Motor neuron (in vitro differentiated cells): ENCODE measurements at places on chromosomes 2 and 18. TPM values are rescaled to one million over a fixed set of nuclear protein-coding genes. Genes with fewer than 3 reads are reported as not detected.

Gene DCC
- total RNA-seq = 0.05 TPM in 1 of 2 replicates, not detected in the other

Gene RAB17
- total RNA-seq = 0.33 and 0.38 TPM in 2 replicates

Gene DSG1
- total RNA-seq = 0.21 and 0.45 TPM in 2 replicates

Gene CELF4
- 2.2 and 3.0 TPM in 2 replicates for total RNA-seq

Gene UGT1A6
- total RNA-seq = 0.56 TPM in 1 of 2 replicates, not detected in the other

Gene ZSWIM2
- total RNA-seq = 0.58 TPM in 1 of 2 replicates, not detected in the other

Gene NDC80
- total RNA-seq = 17.6 and 20.5 TPM in 2 replicates

Gene NFATC1
- total RNA-seq = 0.32 and 0.38 TPM in 2 replicates

Gene GPR55
- 0.07 and 0.15 TPM in 2 replicates for total RNA-seq

Gene SMYD1
- 4.0 and 5.1 TPM in 2 replicates for total RNA-seq

Gene COL6A3
- 4.1 TPM in 2 replicates for total RNA-seq

Gene TMEM17
- 4.3 and 4.4 TPM in 2 replicates for total RNA-seq

GRCh38 chr18:5066380-5066977 is 130.6 kb downstream of the AKAIN1 start:
- ATAC-seq = no peak

DNA sequence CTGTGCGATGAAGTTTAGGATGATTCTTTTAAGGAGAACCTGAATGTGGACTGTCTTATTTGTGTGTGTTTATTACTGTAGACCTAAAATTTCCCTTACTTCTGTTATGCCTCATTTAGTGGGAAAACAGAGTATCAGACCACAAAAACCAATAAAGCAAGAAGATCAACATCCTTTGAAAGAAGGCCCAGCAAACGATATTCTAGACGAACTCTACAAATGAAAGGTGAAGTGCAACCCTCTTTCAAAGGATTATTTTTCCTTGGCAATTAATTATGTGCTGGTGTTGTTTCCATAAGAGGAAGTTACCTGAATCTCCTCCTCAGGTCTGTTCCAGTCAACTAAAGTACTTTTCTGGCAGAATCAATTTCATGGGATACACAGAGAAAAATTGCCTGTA is 78.6 kb downstream of the EPB41L5 start:
- no peak for ATAC-seq

DNA sequence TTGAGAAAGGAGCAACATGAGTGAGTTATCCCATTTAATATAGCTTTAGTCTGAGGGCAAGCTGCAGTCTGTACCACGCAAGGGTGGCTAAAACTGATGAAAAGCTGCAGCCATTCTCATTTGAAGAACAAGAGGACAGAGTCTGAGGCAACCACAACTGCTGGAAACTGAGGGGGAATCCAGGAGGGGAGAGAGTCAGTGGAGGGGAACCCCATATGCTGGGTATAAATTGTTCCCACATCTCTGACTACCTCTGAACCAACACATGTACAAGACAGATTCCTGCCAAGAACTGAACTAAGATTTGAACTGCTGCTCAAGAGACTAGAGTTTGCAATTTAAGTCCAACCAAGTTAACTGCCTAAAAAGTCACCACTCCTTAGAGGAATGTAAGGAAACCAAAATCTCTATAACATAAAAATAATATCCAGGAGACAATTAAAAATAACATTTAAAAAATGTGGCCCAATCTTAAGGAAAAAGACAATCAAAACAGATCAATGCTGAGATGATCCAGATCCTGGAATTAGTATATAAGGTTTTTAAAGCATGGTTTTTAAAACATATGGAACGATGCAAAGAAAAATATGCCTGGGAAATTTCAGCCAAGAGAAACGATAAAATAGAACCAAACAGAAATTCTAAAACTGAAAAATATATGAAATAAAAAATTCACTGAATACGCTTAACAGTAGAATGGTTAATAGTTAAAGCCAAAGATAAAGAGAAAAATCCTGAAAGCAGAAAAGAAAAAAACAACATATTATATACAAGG is 11.2 kb downstream of the CWC22 start:
- no peak for ATAC-seq

DNA sequence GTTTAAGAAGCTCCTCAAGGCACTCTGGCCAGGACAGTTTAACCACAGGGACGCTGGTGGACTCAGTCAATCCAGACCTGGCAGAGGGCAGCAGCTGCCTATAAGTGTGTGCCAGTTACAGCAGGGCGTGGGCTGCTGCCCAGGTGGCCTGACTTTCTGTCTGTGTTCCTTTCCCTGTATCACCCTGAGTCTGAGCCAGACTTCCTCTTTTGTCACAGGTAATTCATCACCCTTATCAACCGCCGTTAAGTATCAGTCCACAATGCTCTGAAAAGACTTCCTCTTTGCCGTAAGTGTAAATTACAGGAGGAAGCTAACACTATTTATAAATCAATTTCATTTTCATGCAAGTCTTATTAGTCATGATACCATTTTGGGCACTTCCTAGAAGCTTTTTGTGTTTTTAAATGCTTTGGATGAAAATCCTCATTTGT is 7.0 kb downstream of the LPIN1 start:
- ATAC-seq = peak; percentile 41

DNA sequence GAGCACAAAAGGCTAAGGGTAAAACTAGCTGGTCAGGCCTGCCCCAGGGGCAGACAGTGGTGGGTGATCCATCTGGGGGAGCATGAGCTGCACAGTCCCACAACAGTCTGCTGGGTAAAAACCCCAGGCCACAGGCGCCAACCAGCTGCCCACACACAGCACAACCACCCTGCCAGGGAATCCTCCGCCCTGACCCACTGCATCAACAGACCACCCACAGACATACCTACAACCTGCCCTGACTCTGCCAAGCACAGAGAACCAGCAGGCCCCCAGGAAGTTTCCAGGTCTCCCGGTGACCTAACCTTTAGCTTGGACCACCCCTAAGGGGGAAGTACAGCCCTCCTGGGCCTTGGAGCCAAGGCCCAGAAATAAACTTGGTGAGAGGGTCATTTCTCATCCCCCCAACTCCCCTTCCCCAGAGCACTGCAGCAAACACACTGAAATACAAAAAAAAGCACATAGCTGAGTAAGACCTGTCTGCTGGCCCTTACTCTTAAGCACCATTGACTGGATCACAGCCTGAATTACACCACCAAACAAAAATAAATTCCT is 118.3 kb upstream of the CAB39 start:
- no peak for ATAC-seq

- no peak for ATAC-seq
Observed at GRCh38 chr2:225532096-225532495, 132.6 kb downstream of the NYAP2 start.

- no peak for ATAC-seq
Observed at GRCh38 chr2:238155761-238156694, 2.7 kb upstream of the ERFE start.

- no peak for ATAC-seq
Observed at GRCh38 chr2:145184741-145185651, 665.1 kb upstream of the ZEB2 start.

GRCh38 chr18:13449651-13450050 is 231.1 kb downstream of the LDLRAD4 start:
- no peak for ATAC-seq

GRCh38 chr2:207012461-207012860 is 73.1 kb downstream of the CPO start:
- ATAC-seq = peak; percentile 25

GRCh38 chr18:76943542-76944339 is 121.4 kb downstream of the ZNF236 start:
- no peak for ATAC-seq

- ATAC-seq = no peak
Observed at GRCh38 chr2:204183608-204184007, 247.0 kb downstream of the ICOS start.

DNA sequence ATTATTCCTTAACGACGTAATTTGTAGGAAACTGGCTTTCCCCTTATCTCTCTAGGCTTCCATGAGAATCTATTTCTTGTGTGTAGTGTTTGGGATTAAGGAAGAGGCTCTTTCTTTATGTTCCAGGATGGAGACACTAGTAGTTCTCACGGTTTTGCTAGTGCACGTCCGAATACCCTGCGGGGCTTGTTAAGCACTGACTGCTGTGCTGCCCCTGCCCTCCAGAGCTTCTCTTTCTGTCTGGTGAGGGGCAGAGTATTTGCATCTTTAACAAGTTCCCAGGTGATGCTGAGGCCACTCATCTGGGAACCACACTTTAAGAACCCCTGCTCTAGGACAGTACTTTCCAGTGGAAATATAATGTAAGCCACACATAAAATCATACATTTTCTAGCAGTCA is 76.4 kb downstream of the SPATS2L start:
- ATAC-seq = no peak

- ATAC-seq = no peak
Observed at GRCh38 chr2:18741895-18742732, 152.7 kb upstream of the NT5C1B start.

GRCh38 chr2:54677476-54678265 is 45.8 kb upstream of the EML6 start:
- no peak for ATAC-seq

- ATAC-seq = no peak
Observed at GRCh38 chr18:2518473-2518872, 52.8 kb downstream of the METTL4 start.

DNA sequence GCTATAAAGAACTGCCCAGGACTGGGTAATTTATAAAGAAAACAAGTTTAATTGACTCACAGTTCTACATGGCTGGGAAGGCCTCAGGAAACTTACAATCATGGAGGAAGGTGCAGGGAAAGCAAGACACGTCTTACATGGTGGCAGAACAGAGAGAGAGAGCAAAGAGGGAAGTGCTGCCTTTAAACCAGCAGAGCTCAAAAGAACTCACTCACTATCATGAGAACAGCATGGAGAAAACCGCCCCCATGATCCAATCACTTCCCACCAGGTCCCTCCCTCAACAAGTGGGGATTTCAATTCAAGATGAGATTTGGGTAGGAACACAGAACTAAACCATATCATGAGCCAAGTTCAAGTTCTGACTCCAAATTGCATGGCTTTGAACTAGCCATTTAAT is 62.8 kb upstream of the PPP1CB start:
- no peak for ATAC-seq

- ATAC-seq = no peak
Observed at GRCh38 chr2:185807351-185807750, 68.7 kb downstream of the FSIP2 start.

DNA sequence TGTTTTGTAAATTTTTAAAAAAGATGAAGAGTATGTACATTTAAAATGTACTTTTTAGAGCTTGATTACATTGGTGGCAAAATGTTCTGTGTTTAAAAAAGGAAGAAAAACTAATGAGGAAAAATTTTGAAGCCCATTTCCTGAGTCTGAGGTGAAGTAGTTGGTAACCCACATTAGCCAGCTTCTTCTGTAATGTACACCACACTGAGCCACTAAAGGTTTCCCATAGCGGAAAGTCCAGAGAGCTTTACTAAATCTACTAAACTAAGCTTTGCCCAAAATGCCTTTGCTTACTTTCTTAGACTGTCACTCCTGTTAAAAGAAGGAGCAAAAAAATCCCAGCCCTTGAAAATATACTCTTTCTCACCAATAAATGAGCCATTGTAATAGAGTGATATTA is 804.8 kb upstream of the ZEB2 start:
- ATAC-seq = no peak

GRCh38 chr18:76679259-76679658 is 143.1 kb upstream of the ZNF236 start:
- ATAC-seq = peak; percentile 86

GRCh38 chr2:54569745-54570301 is 113.7 kb downstream of the SPTBN1 start:
- no peak for ATAC-seq

GRCh38 chr18:53698907-53699306 is 525.6 kb downstream of the MBD2 start:
- ATAC-seq = peak; percentile 92

GRCh38 chr2:9286554-9287399 is 80.2 kb downstream of the ASAP2 start:
- no peak for ATAC-seq

- no peak for ATAC-seq
Observed at GRCh38 chr2:223566396-223566795, 35.8 kb downstream of the SCG2 start.

DNA sequence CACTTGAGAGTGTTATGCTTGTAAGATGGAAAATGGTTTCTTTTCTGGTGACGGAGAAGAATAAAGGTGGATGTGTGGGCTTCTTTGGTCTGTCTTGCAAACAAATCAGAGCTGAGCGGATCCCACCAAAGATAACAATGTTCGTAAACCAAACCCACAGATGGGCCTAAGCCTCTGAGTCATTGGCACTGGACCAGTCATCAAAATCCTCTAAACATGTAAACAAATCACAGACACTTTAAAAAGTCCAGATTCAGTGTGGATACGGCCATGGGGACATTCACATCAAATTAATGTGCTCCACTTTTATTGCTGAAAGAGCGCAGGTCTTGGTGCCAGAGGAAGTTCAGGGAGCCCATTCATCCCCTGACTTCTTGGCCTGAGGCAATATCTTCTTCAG is 60.5 kb upstream of the TMEM200C start:
- no peak for ATAC-seq
